SK-N-SH treated with all-trans-retinoic acid at 6 μM for 48 hours (cell line): ENCODE measurements at places on chromosomes 4 and X.

GRCh38 chr4:109294006-109294405 lies 8.5 kb downstream of the COL25A1 start:
- ATAC-seq = no peak

GRCh38 chrX:106615041-106615440 lies 3.3 kb downstream of the RADX start:
- no peak for ATAC-seq

DNA sequence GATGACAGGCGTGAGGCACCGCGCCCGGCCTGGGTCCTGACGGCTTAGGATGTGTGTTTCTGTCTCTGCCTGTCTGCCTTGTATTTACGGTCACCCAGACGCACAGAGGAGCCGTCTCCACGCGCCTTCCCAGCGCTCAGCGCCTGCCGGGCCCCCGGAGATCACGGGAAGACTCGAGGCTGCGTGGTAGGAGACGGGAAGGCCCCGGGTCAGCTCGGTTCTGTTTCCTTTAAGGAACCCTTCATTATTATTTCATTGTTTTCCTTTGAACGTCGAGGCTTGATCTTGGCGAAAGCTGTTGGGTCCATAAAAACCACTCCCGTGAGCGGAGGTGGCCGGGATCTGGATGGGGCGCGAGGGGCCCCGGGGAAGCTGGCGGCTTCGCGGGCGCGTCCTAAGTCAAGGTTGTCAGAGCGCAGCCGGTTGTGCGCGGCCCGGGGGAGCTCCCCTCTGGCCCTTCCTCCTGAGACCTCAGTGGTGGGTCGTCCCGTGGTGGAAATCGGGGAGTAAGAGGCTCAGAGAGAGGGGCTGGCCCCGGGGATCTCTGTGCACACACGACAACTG lies 1.3 kb downstream of the SHOX start:
- ATAC-seq = no peak

DNA sequence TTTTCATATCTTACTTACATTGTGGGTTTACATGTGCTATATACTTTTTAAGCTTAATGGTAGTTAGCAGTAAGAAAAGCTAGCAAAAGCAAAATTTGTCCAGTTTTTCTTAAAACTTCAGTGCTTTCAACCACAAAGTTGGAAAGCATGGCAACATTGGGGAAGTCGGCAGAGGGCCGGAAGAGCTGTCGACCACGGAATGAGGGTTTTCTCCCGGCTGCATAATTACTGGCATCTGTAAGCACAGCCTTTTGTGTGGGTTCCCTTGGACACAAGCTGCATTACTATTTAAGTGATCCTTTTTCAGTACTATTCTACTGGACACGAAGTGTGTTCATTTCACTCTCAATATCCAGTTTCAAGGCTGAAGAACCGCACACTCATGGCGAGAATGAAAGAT lies 560.4 kb downstream of the ANKRD50 start:
- ATAC-seq = no peak

GRCh38 chr4:149050840-149051239 lies 608.6 kb upstream of the NR3C2 start:
- ATAC-seq = no peak

- no peak for ATAC-seq
Measured at GRCh38 chr4:24521544-24521943, 62.8 kb downstream of the DHX15 start.

GRCh38 chrX:16882169-16882568 lies 12.0 kb upstream of the RBBP7 start:
- peak; percentile 56 for ATAC-seq

- no peak for ATAC-seq
Measured at GRCh38 chr4:40681600-40681999, 51.9 kb upstream of the RBM47 start.

- ATAC-seq = peak; percentile 85
Measured at GRCh38 chr4:39521253-39521919, 5.9 kb downstream of the UGDH start.

- peak; percentile 77 for ATAC-seq
Measured at GRCh38 chr4:104989371-104989770, 157.3 kb upstream of the TET2 start.

- ATAC-seq = no peak
Measured at GRCh38 chr4:144565527-144566195, 80.3 kb upstream of the HHIP start.

DNA sequence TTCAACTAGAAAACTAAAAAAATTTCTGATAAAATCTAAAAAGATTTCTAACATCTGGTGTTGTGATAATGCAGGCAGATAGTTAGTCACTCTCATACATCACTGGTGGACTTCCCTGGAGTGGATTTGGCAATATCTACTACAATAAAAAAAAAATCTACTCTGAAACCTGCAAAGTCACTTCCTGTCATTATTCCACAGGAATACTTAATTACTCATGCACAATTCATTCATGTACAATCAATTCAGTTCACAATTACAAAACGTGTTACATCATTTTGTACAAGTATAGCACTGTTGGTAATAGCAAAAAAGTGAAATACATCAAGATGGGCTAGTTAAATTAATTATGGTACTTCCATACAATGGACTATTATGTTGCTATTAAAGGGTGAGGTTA lies 16.5 kb upstream of the RHOH start:
- ATAC-seq = peak; percentile 38; the same call in 1 of the 3 replicates

- peak; percentile 63 for ATAC-seq
Measured at GRCh38 chrX:40108959-40109287, 11.2 kb upstream of the BCOR start.

DNA sequence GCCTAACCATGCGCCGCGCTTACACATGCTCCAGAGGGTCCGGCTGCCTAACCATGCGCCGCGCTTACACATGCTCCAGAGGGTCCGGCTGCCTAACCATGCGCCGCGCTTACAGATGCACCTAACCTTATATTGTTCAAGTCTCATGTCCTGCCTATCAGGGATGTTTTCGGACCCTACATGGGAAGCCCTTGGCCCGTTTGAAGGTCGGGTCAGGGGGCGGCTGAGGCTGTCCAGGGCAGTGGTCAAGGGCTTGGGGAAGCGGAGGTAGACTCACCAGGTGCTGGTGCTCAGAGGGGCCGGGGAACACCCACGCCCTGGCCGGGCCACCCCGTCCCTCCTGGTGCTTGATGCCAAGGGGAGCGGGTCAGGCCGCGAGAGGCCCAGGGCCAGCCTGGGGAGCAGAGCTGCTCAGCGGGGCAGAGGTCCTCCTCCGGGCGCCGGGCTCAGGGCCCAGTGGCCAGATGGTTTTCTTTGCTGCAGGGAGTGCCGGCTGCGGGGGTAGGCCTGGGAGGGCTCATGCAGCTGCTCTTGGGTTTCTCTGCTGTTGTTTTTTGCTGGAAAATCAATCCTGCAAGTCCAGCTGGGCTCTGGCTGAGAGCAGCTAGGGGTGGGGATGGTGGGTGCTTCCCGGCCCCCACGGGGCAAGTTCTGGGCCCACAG lies 35.4 kb upstream of the SPON2 start:
- ATAC-seq = peak; percentile 25

- peak; percentile 63 for ATAC-seq
Measured at GRCh38 chrX:133698298-133698697, 283.0 kb upstream of the GPC4 start.

DNA sequence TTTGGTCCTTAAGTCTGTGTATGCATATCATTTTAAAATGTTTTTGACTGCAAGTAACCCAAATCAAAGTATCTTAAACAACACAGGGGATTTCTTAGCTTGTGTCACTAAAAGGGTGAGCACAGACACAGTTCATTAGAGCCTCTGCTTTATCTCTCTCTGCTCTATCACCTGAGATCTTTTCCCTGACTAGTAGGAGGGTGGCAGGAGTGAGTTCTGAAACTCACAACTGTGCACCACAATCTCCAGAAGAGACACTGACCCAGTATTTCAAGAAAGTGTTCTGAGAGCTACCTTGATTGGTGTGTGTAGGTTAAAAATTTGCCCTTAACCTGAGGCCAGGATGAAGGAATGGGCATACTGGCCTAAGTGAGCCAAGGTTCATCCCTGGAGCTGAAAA lies 24.8 kb downstream of the CCSER1 start:
- ATAC-seq = no peak

GRCh38 chr4:169458575-169458974 lies 153.8 kb downstream of the NEK1 start:
- ATAC-seq = no peak

DNA sequence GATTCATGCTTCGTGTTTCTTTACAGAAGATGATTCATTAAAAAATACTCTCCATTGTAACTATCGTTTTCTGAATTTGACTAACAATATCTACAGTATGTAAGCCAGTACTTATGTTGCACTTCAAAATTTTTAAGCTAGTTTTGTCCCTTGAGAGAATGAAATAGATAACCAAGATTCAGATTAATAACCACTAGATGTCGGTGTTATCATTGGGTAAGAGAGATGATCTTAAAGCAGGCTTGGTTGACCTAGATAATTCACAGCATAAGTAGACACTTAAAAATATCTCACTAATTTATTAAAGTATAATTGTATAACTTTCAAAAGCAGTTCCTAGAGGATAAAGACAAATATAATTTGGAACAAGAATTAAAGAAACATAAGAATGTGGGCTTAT lies 430.9 kb downstream of the C4orf33 start:
- ATAC-seq = peak; percentile 49; the same call in 2 of the 3 replicates

DNA sequence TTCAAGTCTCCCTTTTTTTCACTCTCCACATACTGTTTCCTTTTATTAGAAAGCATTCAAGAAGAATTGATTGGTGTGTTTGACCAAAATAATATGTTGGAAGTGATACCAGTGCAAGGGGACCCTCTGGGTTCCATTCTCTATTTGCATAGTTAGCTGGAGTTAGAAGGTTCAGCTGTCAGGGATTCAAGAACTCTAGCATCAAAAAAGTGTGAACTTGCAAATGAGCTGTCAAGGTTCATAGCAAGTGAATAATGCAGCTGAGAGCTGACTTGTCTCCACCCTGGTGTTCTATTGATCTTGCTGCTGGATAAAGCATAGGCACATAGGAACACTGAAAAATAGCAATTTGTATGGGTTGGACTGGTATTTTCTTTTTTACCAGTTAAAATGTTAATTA lies 73.2 kb downstream of the SORBS2 start:
- ATAC-seq = no peak

- no peak for ATAC-seq
Measured at GRCh38 chr4:129326571-129327460, 230.9 kb downstream of the C4orf33 start.

GRCh38 chr4:138656990-138657389 lies 358.6 kb upstream of the NOCT start:
- ATAC-seq = no peak

DNA sequence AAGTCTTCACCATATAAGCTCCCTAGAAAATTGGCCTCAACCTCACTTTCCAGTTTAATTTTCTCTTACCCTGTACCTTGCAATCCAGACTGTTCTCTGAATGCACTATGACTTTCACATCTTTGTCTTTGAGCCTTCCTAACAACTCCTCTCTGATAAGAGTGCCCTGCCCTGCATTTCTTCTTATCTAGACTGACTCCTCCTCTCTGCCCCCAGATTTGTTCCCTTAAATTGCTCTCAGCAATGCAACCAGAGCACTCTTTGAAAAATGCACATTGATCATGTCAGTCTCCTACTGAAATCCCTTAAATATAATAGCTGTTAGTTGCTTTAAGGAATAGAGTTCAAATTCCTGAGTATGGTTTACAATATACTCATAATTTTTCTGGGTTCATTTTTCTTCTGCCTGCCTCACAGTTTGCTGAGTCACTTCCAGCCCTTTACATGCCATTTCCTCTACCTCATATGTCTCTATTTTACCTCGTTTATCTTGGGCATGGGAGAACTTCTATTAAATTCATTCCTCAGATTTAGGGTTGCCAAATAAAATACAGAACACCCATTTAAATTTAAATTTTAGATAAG lies 582.7 kb upstream of the AADAT start:
- peak; percentile 89 for ATAC-seq

DNA sequence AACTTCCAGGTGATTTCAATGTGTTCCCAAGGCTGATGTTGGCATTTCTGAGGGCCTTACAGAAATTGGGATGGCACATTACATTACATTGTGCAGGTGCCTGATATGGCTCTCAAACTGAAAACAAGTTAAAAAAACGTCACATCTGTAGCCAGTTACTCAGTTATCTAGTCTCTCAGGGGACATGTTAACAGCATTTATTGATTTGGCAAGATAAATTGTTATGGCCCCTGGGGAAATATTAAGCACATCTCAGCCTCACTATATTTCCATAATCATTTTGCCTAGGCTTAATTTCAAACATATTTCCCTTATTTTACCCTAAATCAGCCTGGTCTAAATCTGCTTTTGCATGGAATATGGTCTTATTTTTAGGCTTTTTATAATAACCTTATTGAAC lies 290.0 kb downstream of the IL15 start:
- ATAC-seq = no peak

DNA sequence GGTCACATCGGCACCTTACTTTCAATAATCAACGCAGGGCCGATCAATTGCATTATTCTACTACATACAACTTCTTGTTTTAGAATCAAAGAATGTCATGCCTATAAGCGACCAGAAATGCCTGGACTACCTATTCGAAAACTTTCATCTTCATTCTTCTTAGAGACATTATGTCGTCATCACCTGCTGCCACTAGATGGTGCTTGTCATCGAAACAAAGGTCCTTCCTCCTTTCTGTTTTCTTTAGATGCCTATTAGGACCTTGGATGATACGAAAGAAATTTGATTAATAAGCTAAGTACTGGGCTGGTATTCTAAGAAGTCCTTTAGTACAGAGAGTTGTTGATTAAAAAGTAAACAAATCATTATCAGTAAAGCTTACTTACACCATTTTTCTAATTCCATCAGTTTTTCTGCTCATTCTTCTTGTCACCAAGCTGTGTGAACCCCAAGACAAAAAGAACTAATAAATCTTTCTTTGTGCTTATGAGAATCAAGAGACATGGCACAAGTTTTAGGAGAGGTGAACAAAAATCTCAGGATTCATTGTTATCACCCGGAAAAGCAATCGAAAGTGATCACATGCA lies 154.5 kb upstream of the SLC4A4 start:
- peak; percentile 69 for ATAC-seq

- no peak for ATAC-seq
Measured at GRCh38 chr4:132026166-132026565, 1122.9 kb upstream of the PCDH10 start.

DNA sequence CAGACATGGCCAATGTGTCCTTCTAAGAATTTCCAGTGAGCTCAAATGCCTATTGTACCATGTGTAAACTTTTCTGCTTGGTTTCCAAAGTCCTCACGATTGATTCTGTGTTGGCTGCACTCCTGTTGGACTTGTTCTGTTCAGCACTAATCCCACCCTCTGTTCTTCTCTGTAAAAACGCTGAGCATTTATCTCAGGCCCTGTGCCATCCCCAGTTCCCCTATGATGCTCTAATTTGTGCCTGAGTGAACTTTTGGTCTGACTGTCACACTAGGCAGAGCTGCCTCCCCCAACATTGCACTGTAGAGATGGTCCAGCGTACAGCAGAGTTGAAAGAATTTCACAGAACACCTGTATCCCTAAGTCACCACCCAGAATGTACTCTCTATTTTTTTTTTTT lies 76.1 kb upstream of the STS start:
- no peak for ATAC-seq

- ATAC-seq = no peak
Measured at GRCh38 chr4:14446311-14446710, 556.0 kb upstream of the CPEB2 start.
